GM20000 (cell line): ENCODE measurements at places on chromosomes 11 and 22.

DNA sequence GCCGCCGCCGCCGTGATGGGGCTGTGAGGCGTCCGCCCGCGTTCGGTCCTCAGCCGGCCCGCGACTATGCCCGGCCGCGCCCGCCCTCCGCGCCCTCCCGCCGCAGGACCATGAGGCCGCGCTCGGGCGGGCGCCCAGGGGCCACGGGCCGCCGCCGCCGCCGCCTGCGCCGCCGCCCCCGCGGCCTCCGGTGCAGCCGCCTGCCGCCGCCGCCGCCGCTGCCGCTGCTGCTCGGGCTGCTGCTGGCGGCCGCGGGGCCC lies 215 bp downstream of the ZNRF3 start:
- peak; percentile 61 for DNase-seq

DNA sequence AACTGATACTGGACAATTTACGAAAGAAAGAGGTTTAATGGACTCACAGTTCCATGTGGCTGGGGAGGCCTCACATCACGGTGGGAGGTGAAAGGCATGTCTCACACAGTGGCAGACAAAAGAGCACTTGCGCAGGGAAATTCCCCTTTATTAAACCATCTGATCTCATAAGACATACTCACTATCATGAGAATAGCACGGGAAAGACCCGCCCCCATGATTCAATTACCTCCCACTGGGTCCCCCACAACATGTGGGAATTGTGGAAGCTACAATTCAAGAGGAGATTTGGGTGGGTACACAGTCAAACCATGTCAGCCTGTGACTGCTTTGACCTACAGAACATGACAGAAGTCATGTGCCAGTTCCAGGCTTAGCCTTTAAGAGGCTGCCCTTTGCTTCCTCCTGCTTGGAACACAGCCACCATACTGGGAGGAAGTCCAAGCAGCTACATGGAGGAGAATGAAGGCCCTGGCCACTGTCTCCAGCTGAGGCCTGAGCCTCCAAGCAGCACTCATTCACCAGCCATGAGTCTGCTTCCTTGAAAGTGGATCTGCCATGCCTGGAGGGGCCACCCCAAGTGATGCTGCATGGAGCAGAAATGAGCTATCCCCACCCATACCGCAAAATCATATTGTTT lies 10.9 kb upstream of the GAL start:
- DNase-seq: no peak

DNA sequence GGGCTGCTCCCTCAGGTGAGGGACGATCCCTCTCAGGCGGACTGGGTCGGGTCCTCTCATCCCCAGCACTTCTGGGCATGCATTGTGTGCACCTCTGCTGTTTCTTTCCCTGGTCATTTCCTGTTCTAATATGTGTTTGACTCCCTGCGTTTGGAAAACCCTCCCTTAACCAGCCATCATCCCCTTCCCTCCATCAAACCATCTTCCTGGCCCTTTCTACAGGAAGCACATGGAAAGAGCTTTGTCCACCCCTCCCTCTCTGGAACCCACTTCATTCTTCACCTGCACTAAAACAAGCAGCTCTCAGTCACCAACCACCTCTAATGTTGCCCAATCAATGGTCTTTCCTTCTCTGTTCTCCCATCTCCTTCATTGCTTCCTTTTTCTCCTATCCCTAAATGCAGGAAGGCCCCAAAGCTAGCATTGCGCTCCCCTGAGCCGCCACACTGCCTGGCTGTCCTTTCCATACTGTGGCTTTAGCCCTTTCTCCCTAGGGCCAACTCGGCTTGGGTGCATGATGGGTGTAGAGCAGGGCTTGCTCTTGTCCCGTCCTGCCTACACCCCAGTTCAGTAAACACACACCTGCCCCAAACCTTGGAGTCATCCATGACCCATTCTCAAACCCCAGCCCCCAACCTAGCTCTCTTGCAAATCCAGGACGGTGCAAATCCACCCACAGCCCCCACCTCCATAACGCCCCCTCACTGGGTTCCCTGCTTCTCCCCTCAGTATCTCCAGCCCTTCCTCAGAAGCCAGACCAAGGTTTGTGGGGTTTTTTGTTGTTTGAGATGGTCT lies 5.4 kb upstream of the GAS2L1 start:
- DNase-seq: no peak

- DNase-seq: no peak
Observed at GRCh38 chr11:7488681-7489080, 3.4 kb downstream of the OLFML1 start.

GRCh38 chr11:74680703-74681531 lies 50.3 kb downstream of the CHRDL2 start:
- DNase-seq: no peak

DNA sequence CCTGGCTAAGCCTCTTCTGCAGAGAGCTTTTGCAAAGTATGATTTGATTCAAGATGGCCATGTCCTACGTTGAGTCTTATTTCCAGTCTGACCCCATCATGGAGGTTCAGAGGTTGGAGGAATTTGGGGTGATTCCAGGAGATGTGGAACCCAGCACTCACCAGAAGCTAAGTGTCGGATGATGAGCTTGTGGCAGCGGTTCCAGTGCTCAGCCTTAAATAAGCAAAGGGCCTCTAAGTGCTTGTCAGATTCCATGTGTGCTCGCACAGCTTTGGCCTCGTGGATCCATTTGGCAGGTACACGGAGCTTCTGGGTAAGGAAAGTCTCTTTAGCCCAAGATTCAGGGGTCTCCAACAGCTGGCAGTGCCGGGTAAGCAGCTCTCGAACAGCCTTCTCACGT lies 11.9 kb upstream of the CHRNA10 start:
- DNase-seq: no peak

DNA sequence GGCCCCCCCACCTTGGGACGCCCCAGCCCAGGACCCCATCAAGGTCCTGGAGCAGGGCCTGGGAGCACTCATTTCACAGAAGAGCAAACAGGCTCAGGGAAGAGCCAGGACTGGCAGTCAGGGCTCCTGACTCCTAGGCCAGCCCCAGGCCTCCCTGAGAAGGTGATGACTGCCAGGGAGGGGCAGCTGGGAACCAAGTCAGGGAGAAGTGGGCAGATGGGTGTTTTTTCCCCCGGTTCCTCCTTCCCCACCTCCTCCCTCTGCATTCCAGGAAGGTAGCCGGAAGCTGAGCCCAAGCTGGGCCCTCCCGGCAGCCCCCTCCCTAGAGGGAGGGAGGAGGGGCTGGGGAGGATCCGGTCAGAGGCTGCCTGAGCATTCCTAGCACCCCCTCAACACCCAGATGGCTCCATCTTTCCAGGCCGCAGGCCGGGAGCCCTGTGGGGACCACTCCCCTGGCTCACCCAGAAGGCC lies 19.6 kb downstream of the MYRF start:
- DNase-seq: no peak

DNA sequence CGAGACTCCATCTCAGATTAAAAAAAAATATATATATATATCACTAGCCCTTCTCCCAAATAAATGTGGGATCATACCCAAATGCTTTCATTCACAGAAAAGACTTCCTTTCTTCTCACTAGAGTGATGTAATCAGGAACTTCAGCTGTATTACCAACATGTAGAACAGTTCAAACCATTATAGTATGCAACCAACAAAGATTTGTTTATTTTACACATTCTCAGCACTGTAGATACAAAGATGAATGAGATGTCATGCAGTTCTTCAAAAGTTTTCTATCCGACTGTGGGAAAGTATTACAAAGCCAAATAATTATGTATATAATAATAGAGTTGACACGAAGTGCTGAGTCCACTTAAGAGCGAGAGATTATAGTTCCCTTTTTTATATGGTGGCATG lies 22.2 kb upstream of the ZNF143 start:
- no peak for DNase-seq
